GM23338 (cell line): ENCODE measurements at places on chromosomes 4 and X. TPM values are rescaled to one million over a fixed set of nuclear protein-coding genes. Genes with fewer than 3 reads are reported as not detected.

DNA sequence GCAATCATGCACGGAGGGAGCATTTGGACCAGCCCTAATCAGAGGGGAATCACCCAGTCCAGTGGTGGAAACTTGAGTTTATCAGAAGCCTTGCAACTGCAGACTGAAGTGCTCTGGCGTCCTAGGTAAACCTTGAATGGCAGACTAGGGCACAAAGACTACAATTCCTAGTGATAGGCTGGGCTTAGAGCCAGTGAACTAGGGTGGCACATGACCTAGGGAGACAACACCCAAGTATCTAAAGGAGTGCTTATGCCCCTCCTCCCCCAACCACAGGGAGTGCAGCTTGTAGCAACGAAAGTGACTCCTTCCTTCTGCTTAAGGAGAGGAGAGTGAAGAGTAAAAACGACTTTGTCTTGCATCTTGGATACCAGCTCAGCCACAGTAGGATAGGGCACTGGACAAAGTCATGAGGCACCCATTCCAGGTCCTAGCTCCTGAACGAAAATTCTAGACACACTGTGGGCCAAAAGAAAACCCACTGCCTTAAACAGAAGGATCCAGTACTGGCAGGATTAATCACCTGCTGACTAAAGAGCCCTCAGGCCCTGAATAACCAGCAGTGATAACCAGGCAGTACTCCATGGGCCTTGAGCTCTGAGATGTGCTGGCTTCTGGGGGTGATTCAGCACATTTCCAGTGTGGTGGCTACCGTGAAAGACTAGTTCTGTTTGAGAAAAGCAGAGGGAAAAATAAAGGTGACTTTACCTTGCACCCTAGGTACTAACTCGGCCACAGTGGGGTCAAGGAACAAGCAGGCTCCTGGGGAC lies 58.7 kb upstream of the STARD8 start:
- no peak for DNase-seq

GRCh38 chrX:154040307-154040756 lies 20.6 kb upstream of the IRAK1 start:
- no peak for DNase-seq

GRCh38 chr4:80431203-80431965 lies 95.9 kb downstream of the CFAP299 start:
- no peak for DNase-seq

DNA sequence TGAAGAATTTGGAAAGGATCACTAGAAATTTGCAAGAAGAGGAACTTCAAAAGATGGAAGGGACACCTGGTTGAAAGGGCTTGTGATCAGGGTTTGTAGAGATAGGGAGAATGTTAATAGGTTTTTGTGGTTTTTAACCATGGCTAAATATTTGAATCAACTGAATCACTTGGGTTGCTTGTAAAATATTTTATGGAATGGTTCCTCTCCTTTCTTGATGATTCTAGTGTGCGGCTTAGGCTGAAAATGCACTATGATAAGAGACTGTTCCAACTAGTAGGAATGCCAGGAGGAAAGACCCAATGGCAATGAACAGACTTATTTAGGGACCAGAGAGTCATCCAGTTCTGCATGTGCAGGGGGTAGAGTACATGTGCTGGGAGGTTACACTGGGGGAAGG lies 408.2 kb downstream of the ARHGAP24 start:
- DNase-seq, result no peak

- DNase-seq, result no peak
Observed at GRCh38 chrX:3699821-3700381, 13.5 kb downstream of the PRKX start.

GRCh38 chr4:47525154-47525819 lies 40.2 kb downstream of the ATP10D start:
- DNase-seq, result no peak

- peak; percentile 30 for DNase-seq
Observed at GRCh38 chr4:2570551-2571222, 34.2 kb downstream of the FAM193A start.

Gene SPARCL1
- total RNA-seq, result 1.5 and 1.7 TPM in 2 replicates
